ENCODE measurements at places on chromosomes 7 and 10. TPM values are rescaled to one million over a fixed set of nuclear protein-coding genes. Genes with fewer than 3 reads are reported as not detected.

ANKRD30A gene
- not detected for total RNA-seq

LFNG gene
- 31.6 TPM for total RNA-seq

MMRN2 gene
- total RNA-seq = 1.2 TPM

GPER1 gene
- total RNA-seq = 0.24 TPM

TASOR2 gene
- total RNA-seq = 73.8 TPM

CPA1 gene
- not detected for total RNA-seq

TAS2R41 gene
- total RNA-seq = not detected

ZNF239 gene
- 10.3 TPM for total RNA-seq

CYP2C18 gene
- 0.13 TPM for total RNA-seq

- DNase-seq = no peak
Observed at GRCh38 chr7:137296576-137296975, 47.0 kb downstream of the PTN start.

DNA sequence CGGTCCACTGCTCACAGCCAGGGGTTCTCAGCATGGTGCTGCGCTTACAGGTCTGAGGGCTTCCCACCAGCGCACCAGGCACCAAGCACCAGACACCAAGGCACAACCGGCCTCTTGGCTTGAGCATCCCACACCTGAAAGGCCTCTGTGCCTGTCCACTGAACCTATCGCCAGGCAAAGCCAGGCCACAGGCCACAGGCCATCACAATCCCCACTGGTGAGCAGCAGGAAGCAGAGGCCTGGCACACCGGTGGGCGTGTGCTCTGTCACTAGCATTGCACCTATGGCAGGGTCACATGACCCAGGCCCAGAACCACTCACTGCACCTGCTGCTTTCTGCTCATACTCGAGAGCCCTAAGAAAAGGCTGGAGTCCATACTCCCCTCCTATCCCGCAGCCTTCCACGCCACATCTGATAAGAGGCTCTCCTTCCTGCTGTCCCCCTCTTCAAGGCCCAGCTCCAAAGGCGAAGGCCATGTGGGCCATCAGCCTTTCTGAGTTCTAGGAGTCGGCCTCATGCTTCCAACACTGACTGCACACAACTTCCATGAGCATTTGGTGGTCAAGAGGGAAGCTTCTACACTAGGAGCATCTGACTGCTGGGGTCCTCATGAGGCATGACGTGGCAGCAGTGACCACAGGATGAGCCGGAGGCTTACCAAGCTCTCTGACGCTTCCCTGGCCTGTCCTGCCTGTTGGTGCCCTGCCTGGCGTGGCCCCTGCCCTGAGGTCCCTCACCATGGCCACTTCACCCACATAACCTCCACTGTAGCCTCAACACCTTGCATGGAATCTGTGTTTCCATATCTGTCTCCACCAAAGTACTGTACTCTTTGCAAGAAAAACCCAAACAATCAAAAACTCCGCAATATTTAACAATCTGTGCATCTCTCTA, 166.3 kb downstream of the TNS3 start:
- no peak for DNase-seq

DNA sequence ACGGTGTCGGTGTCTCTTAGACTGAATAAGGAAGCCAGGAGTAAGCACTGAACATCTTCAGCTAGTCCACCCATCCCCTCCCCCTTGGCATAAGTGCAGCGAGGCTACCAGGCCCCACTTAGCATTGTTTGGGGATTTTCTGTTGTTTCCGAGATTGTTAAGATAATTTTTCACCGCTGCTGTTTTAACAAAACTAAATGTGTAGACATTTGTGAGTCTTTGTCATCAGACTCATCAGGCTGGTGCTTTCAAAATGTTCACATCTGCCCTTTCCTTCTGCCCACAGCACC, 21.0 kb upstream of the GOT1 start:
- no peak for DNase-seq

GRCh38 chr7:29309041-29309854, 114.7 kb downstream of the CHN2 start:
- no peak for DNase-seq

- DNase-seq = no peak
Observed at GRCh38 chr7:134248196-134248595, 68.5 kb downstream of the SLC35B4 start.

- no peak for DNase-seq
Observed at GRCh38 chr10:133457100-133457841, 3.5 kb downstream of the SCART1 start.

DNA sequence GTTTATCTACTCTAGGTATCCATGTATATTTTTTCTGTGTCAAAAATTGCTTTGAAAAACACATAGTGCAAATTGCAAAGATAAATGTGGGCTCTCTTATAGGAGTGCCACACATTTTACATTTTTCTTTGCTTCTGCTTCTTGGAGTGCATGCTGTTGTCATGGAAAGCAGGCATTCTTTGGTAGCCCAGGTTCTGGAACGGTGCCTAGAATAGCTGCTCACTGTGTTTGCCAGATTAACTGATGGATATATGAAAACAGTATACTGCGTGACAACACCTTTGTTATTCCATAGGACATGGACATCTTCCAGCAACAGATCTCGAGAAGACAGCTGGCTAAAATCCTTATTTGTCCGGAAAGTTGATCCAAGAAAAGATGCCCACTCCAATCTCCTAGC, 13.4 kb downstream of the NIPSNAP2 start:
- DNase-seq = no peak

- peak; percentile 57 for DNase-seq
Observed at GRCh38 chr7:27091941-27092818, 3.6 kb downstream of the HOXA1 start.

DNA sequence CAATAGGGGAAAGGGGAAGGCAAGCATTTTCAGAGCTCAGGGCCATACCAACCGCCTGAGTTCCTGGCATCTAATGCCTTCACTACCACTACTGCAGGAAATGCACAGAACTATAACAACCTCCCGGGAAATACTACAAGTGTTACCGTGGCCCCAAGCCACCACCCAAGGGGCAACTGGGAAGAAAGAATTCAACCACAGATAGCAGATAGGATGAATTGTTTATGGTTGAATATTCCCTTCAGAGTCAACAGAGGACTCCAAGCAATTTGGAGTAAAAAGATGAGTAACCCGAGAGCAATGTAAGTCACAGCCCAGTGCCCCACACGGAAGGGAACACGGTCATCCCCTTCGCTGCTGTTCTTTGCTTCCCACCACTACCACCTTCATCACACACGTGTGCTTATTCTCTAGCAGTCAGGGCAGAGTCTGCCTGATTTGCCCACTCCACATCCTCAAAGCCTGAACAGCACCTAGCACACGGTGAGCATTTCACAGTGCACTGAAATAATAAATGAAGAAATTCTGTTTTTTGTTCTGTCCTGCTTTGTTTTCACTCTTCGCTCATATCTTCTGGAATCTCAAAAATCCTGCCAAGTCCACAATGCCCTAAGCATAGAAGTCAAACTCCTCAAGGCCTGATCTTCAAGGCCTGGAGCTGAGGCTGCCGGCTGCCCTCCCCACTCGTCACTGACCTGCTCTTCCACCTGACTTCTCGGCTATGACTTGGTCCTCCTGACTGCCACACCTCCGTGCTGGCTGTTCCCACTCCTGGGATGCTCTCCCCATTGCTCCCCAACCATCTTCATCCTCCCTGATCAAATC, 221.1 kb downstream of the KCNMA1 start:
- no peak for DNase-seq

DNA sequence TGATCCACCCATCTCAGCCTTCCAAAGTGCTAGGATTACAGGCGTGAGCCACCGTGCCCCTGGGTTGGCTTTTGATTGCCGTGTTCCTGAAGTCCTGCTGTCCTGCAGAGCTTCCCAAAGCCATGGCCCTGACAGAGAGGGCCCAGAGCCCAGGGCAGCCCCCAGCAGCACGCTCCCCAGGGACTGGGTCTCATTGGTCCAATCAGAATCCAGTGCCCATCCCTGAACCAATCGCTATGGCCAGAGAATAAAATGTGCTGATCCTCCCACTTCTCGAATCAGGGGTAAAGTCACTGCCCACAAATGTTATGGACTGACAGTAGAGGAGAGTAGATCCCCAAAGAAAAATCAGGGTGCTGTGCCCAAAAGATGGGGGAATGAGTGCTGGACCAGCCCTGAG, 5.0 kb upstream of the C10orf105 start:
- no peak for DNase-seq

GRCh38 chr7:113915956-113916355, 2.9 kb downstream of the PPP1R3A start:
- DNase-seq = no peak

- DNase-seq = no peak
Observed at GRCh38 chr10:6400331-6400730, 179.7 kb downstream of the PRKCQ start.

DNA sequence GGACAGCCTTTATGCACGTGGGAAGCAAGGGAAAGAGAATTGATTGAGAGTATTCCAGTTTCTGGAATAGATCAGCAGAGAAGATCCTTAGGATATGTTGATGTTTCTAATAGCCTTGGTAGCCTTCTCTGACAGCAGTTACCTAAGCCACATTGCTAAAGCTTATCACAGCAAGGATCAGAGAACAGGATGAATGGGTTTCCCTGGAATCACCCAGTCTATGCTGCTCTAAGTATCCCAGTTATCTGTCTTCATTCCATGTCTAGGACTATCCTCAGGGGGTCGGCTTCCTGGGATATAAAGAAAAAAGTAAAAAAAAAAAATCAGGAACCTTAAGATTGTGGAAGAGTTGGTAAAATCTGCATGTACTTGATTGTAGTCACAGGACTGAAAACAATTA, 352.0 kb upstream of the AKR1E2 start:
- DNase-seq = no peak

GRCh38 chr10:6223981-6224380, 21.2 kb downstream of the PFKFB3 start:
- DNase-seq = no peak

DNA sequence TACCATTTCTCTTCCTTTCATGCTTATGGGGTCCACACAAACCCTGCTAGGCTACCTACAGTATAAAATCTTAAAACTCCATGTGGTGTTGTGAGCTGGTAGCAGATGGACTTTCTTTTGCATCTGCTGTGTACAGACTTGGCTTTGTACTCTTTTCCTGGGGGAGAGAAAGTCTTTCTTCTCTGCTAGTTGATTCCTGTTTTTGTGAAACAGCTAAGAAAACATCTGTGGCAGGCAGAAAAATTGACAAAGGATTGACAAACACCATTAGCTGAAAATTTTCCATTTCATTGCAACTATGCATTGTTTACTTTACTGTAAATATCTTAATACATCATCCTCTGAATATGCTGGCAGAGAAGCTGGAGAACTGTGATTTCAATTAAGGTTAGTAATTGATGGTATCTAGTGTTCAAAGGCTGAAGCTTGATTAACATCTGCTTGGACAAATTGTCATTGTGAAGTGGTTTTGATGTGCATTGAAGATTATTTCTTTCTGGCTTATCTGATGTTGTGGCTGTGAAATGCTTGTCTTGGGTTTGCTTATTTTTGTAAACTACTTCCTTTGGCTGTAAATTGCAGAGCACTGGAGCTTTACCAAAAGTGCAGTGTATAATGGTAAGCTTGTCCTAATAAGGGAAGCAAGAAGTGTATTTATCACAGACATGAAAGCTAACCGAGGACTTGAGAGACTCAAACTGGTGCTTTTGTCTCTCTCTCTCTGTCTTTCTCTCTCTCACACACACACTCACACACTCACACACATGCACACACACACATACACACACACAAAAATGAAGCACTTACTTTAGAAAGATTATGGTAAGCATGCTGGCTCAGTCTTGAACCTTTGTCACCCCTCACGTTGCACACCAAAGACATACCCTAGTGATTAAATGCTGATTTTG, at the start of gene FOXP2:
FOXP2 (plus strand) TSS at position 660 of the 908 bp plus-strand sequence. CDS start 11,697 bp downstream, outside the sequence.
- no peak for DNase-seq

DNA sequence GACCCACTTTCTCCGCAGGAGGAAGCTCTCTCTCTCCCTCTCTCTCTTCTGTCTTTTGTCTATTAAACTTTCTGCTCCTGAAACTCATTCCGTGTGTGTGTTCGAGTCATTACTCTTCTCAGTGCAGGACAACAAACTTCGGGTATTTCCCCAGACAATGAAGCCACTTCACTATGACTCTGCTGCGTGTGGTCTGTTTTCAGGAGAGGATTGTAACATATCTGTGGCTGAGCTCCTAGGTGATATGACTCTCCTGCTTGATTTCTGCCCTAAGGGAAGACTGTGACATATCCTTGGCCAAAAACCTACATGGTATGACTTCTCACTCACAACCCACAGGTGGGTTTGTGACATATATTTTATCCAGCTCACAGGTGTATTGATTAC, 39.9 kb upstream of the ZNF107 start:
- no peak for DNase-seq

- no peak for DNase-seq
Observed at GRCh38 chr7:24572393-24572996, 757 bp upstream of the PALS2 start.

GRCh38 chr7:49848211-49848841, 74.9 kb downstream of the VWC2 start:
- no peak for DNase-seq

- no peak for DNase-seq
Observed at GRCh38 chr10:133516057-133516456, 11.1 kb upstream of the CYP2E1 start.

DNA sequence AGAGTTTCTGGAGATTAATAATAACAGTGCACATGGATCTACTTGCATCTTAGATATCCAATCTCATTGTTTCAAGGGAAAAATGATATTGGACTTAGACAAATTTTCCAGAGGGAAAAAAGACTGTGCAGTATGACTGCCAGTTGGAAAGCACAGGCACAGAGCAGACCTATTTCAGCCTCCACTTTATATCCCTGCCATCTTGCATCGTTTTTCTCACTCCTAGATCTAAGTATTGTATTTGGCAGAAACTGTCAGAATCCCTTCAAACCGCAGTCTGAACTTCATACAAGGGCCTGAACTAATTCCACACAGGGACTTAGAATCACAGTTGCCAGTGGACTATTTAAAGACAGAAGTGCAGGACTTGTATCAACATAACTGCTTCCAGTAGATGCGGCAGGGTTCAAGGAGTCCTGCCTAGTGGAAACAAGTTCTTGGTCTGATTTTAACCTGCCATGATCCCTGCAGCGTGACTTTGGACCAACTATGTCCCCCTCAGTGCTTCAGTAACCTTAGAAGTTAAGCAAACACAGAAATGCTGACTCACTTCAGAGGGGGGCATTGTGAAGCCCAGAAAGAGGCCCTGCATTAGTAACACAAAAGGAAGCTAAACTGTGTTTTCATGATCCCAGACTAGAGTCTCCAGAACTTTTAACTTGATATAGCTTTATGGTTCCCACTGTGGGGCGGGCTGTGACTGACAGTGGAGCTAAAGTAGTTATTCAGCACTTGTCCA, 95.7 kb upstream of the PALS2 start:
- no peak for DNase-seq

- DNase-seq = no peak
Observed at GRCh38 chr10:114822444-114823076, 980 bp downstream of the FHIP2A start.

- no peak for DNase-seq
Observed at GRCh38 chr7:75621124-75621523, 117.6 kb downstream of the HIP1 start.

All from H1 (cell line).